HAP-1 (cell line): ENCODE measurements at places on chromosomes 2 and 18.

DNA sequence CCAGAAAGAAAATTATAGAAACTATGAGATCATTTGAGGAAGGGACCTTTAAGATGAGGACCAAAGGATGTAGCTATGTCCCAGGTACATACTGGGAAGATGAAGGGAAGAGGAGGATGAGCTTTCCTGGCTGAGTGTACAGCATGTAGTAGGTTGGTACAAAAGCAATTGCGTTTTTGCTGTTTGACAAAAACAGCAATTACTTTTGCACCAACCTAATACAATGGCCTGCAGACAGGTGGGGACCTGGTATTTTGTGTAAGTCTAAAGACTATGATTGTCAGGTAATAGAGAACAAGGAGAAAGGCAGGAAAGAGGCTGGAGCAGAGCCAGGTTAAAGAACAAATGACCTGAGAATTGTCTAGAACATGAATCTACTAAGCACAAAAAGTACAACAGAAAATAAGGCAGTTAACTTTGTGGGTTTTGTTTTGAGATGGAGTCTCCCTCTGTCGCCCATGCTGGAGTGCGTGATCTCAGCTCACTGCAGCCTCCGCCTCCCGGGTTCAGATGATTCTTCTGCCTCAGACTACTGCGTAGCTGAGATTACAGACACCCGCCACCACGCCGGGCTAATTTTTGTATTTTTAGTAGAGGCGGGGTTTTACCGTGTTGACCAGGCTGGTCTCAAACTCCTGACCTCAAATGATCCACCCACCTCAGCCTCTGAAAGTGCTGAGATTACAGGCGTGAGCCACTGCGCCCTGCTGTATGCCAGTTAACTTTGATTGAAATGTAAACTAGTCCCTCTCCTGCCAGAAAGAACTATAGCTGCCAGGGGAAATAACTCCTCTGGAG, 3.2 kb upstream of the TGOLN2 start:
- DNase-seq: no peak

DNA sequence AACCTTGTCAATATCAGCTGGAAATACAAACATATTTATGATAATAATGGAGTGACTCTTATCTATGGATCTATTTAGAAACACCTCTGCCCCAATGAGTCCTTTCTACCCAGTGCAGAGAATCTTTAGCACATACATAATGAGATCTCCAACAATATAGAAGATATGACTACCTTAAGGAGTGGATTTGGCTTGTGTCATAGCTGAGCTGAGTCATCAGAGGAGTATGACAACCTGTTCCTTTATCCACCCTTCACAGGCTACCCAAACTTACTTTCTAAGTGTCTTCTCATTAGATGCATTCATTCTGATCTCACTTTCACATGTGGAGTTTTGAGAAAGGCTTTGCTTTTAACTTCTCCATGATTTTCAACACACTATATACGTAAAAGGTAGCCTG, 1218.9 kb downstream of the DSC3 start:
- no peak for DNase-seq

DNA sequence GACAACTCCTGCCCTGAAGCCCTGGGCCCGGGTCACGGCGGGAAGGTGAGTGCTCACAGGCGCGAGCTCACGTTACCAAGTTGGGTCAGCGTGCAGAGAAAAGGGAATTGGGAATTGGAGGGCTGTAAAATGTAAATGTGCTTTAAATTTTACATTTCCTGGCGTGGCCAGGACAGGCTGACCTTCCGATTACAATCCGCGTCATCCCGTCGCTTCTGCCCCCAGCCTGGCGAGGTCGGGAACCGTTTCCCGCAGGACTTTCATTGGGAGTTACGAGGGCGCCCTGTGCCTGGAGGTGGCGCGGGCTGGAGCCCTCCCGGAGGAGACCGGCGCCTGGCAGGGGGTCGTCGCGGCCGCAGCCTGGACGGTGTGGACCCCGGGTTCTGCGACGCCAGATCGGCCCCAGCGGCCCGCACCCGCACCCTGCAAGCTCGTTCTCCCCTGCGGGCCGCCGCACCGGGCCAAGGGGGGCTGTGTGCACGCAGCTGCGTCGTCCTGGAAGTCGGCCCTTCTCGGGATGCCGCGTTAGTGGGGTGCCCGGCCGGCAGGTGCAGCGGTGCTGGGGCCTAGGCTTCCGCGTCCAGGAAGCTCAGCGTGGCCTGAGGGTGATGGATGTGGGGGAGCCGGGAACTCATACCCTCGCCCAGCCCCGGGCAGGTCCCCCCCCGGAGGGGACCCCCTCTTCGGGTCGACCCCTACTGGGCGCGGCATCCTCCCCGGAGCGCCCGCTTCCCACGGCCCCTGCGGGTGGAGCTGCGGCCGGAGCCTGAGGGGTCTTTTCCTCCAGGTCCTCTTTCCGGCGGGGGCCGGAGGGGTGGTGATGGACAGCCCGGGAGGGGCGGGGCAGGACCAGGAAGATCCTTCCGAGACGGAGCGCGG, 63.9 kb downstream of the LRRFIP1 start:
- peak; percentile 55 for DNase-seq

GRCh38 chr18:6659963-6660725, 69.4 kb upstream of the ARHGAP28 start:
- no peak for DNase-seq

DNA sequence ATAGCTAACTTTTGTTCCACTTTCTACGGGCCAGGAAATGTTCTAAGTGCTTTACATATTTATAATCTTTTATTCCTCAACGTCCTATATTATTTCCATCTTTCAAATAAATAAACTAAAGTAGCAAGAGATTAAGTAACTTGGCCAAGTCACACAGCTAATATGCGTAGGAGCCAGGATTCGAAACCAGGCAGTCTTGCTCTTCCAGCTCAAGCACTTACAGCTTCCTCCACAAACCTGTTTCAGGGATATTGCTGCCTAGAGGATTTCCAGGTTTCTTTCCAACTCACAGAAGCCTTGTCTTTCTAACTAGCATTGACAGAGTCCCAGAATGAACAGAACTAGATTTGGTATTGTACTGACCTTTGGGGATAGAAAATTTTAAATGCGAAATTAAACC, 102.5 kb downstream of the FIGN start:
- no peak for DNase-seq

GRCh38 chr2:58634653-58635370, 393.7 kb upstream of the FANCL start:
- peak; percentile 17 for DNase-seq

DNA sequence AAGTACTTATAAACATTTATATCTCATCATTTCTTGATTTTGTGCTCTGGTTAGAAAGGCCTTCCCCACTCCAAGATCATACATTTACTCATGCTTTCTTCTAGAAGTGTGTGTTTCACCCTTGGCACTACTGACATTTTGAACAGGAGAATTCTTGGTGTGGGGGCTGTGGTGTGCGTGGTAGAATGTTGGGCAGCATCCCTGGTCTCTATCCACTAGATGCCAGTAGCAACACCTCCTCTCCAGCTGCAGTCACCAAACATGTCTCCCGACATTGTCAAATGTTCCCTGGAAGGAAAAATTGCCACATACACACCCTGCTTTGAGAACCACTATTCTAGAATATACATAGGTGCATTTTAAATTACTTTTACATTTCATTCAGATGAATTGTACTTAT, 8.7 kb upstream of the TGIF1 start:
- DNase-seq: peak; percentile 20

DNA sequence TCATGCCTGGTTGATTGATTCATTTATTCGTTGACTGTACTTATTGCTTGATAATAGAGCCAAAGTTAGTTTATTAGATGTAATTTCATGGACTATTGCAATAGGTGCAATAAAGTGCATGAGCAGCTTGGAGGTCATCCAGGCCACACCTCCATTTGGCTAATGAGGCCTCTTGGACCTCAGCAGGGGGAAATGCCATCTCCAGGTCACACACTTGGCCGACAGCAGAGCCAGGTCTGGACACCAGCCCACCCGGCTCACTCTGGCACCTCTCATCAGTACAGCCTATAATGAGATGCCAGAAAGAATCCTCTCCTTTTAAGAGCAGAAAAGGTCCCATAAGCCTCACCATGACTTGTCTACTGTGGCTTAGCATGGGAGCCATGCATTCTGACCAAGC, 71.2 kb upstream of the AFF3 start:
- DNase-seq: no peak

- DNase-seq: no peak
These were observed 172.7 kb downstream of the SETBP1 start for GRCh38 chr18:44853430-44853829.

DNA sequence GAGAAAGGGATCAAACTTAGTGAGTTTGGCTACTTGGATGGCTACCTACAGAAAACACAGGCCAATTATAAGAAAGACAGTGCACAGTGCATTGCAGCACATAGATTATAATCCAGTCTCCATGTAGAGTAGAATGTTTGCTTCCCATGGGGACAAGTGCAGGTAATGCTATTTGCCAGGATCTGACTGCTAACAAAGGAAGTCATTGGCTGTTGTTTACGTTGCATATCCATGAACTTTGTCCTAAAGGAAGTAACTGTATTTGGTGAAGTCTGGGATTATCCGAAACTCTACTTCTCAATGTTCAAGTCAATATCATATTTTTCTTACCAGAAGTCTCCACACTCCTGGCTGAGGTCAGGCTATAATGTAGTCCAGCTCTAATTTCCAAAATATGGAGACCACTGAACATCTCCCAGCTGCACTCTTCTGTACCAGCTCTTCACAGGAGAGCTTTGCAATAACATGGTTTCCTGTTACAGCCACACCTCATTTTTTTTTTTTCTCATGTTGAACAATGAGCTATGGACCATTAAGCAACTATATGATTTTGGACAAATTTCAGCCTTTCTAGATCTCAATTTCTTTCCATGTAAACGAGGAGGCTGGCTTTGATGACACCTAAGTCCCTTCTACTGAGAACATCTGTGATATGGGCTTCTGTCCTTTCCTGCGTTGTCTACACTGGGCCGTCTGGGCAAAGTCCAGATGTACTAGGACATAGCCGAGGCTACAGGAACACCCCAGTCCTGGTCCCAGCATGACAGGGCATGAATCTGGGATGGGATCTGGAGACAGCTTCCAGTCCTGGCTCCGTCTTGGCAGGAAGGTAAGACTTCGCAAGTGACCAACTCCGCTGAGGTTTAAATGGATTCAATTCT, 154.8 kb downstream of the LAMA1 start:
- no peak for DNase-seq

- no peak for DNase-seq
These were observed 70.3 kb downstream of the SCN1A start for GRCh38 chr2:166057370-166058164.

- peak; percentile 87 for DNase-seq
These were observed 4.7 kb upstream of the STAMBP start for GRCh38 chr2:73823916-73824523.

DNA sequence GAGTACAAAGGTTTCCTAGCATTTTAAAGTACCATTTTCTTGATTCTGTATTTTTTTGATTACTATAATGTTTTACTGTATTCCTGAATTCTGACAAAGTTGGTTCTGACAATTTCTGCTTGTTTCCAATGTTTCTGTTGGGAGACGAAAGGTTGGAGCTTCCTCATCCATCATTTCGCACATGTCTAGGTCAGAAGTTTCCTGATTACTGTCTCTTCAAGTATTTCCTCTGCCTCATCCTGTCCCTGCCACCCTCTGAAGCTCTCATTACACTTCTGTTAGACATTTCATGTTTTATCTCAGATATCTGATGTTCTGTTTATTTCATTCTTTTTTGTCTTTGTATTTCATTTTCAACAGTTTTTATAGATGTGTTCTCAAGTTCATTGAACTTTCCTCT, 895.8 kb downstream of the TSN start:
- DNase-seq: no peak

- peak; percentile 10 for DNase-seq
These were observed 93.8 kb upstream of the FSIP2 start for GRCh38 chr2:185644828-185645227.

DNA sequence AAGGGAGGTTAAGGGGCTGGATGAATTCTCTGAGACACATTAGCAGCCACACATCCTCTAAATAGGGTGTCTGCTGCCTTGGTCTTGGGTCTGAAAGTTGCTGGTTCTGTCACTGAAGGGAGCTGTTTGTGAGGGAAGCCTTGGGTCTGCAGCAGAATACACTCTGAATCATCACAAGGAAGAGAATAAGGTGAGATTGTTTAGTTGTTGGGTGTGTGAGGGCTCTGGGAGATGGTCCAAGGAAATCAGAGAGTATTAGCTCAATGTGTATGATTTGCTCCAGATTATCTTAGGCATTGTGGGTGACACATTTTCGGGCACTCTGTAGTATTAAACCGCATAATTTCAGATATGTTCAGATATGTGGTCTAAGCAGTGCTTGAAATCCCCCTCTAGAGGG, 548.5 kb downstream of the SLC4A3 start:
- no peak for DNase-seq

DNA sequence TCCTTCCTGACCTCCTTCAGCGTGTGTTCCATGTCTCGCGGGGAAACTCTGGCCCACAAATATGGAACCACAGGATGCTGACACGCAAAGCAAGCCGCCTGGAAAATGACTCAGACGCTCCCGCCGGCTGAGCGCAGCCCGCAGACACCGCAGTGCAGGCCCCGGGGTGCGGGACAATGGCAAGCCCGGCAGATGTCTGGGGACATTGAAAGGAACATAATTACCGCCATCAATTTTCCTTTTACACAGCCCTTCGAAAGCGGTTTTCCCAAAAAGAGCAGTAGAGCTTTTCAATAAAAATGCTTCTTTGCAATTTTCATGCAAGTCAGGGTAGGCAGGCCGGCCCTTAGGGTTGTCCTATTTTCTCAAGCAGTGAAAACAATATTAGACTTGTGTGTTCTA, 159.2 kb upstream of the SH3BP4 start:
- DNase-seq: no peak

DNA sequence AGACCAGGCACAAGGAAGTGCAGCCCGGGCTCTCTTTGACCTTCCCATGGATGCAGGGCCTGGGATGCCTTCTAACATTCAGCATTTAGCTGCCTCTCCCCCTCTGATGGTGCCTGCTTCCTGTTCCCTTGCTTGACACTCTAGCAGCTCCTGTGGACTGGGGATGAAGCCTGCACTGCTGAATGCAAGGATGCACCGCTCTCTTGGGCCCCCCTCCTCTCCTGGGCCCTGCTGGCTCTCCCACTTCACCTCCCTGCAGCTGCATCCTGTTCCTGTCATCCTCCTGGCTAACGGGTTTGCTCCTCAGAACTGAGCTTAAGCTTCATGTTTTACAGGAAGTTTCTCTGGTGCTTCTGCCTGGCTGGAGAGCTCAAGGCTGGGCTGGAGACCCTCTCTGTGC, 254.1 kb downstream of the TSN start:
- DNase-seq: no peak

DNA sequence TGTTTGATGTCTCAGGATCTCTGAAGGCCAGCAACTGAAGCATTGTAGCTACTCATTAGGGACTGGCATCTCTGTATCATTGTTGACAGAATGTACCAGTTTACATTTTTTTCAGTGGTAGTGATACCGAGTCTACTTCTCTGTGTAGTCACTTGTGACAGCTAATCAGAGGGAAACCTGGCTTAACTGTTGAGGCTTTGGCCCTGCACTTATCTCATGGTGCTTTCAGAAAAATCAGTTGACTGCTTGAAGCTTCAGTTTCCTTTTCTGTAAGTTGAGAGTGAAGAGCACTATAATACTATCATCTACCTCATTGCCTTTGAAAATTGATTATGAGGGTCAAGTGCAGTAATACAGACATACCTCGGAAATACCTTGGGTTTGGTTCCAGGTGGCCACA, 90.0 kb downstream of the COMMD1 start:
- no peak for DNase-seq

- no peak for DNase-seq
These were observed 90.4 kb downstream of the NUP35 start for GRCh38 chr2:183214680-183215079.
